ENCODE measurements at places on chromosomes 1 and 21.

- DNase-seq = peak; percentile 37
Observed at GRCh38 chr1:10830961-10831668, 34.7 kb upstream of the CASZ1 start.

GRCh38 chr1:201783572-201783971 is 45.4 kb upstream of the IPO9 start:
- no peak for DNase-seq

- no peak for DNase-seq
Observed at GRCh38 chr1:60055336-60055735, 18.2 kb downstream of the C1orf87 start.

DNA sequence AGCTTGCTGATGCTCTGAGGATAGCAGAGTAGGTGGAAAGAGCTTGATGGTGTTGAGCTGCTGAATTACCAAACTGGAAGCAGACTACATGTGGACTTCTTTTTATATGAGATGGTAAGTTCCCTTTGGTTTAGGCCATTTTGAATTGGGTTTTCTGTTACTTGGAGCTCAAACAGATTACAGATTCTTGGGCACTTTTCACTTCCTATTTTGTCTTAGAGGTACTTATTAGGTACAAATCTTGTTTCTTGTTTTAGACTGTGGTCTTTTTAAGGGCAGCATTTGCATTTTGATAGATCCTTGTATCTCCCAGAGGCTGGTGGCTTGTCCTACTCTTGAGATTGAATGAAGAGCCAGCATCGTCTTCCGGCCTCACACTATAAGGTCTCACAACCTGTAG is 70.2 kb downstream of the GADD45A start:
- peak; percentile 15 for DNase-seq

DNA sequence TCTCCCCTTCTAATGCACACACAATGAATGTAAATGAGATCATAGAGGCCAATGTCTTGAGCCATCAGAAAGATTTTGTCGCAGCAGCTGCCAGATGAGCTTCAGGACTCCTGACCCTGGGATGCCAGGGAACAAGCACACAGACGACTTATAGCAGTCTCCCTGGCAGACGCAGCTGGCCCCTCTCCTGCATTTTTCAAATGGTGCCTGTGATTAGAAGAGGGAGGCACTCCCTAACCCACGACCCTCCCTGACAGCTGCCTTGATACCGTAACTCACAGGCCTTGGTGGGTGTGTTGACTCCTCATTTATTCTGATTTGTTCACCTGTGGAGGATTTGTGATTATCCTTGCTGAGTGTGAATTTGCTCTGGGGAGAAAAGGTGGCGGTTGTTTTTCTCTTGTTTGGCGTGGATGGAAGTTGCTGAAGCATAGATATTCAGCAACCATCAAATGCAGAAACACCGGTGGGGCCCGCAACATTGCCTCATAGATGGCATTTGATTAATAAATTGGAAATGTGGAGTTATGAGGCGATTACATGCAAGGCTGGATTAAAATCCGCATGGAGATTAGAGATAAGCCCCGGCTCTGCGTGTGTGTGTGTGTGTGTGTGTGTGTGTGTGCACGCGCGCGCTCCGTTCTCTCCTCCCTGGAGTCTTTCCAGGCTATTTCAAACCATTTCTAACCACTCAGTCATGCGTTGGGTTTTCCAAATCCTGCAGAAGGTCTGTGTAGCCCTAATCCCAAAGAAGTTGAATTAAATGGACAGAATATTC is 2.1 kb upstream of the RD3 start:
- no peak for DNase-seq

- no peak for DNase-seq
Observed at GRCh38 chr1:96365596-96366390, 355.8 kb upstream of the PTBP2 start.

GRCh38 chr1:33626801-33627200 is 154.4 kb downstream of the ZSCAN20 start:
- DNase-seq = no peak

- no peak for DNase-seq
Observed at GRCh38 chr1:37441490-37441889, 32.9 kb upstream of the ZC3H12A start.

DNA sequence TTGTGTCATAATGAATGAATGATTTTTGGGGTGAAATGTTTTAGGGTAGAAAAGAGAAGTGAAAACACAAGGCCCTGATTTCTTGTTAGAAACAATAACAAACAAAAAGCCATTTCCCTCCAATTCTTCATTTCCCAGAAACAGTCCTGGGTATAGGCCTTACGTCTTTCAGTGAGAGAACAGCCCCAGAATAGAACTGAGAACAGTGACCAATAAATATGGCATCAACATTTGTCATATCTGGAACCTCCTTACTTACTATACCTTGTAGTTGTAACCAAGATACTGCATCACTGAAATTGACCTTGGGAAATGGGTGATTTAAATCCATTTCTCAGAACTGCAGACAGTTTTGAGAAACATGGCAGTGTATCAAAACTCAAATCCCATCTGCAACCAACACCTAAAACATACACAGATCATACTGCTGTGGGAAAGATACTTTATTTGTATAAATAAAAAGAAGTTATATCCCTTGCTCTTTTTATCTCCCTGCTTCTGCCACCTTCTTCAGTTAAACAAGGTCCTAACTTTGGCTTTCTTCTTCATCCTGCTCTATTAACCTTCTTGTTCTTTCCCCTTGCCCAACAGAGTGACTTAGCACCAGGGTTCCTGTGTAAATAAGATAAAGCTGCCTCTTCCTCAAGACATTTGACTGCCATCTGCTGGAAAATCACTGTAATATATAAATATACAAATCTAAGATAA is 19.5 kb downstream of the XKR8 start:
- DNase-seq = peak; percentile 64

- no peak for DNase-seq
Observed at GRCh38 chr1:66489151-66489550, 44.8 kb upstream of the SGIP1 start.

DNA sequence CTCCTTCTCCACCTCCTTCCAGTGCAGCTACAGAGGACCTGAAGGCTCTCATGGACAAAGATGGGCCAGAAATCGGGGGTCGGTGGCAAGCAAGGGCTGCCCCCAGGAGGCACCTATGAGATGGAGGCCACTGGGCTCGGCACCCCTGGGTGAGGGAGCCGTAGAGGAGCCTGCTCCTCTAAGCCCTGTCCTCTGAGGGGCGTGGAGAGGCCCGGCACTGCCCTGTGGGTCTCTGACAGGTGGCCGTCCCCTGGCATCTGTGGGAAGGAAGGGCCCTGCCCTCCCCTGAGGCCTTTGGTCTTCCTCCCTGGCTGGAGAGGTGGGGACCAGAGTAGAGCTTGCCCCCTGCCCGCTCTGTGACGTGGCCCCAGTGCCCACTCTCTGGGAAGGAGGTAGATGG is 30.9 kb downstream of the PRDM16 start:
- DNase-seq = no peak

GRCh38 chr1:198880397-198880796 is 241.6 kb downstream of the PTPRC start:
- no peak for DNase-seq

DNA sequence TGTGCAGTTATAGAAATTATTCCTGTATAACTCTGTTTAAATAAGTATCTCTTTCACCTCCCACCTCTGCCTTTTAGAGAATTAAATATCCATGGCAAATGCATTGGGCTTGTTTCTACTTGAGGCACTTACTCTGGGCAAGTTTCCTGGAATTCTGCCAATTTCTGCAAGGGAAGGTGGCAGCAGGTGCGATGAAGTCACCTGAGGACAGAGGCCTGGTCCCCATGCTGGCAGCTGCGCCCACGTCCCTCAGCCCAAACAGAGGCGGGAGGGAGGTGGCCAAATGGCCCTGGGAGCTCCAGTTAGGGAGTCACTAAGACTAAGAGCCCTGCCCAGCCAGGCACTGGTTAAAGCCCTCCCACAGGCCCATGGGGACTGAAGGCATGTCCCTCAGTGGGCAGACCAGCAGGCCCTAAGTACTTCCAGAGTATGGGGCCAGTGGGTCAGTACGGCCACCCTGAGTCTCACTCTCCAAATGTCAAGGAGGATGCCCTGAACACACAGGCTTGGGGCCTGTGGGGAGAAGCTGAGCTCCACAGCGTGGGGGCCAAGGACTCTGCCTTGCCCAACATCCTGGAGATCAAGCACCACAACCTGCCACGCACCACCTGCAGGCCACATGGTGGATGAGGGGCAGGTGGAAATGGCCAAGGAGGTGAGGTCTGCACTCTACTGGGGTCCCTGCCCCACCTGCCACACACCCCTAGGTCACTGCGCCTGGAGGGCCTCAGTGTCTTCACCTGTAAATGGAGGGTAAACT is 19.4 kb downstream of the ACOT7 start:
- no peak for DNase-seq

- DNase-seq = peak; percentile 38
Observed at GRCh38 chr1:55965981-55966461, 613.3 kb downstream of the PLPP3 start.

DNA sequence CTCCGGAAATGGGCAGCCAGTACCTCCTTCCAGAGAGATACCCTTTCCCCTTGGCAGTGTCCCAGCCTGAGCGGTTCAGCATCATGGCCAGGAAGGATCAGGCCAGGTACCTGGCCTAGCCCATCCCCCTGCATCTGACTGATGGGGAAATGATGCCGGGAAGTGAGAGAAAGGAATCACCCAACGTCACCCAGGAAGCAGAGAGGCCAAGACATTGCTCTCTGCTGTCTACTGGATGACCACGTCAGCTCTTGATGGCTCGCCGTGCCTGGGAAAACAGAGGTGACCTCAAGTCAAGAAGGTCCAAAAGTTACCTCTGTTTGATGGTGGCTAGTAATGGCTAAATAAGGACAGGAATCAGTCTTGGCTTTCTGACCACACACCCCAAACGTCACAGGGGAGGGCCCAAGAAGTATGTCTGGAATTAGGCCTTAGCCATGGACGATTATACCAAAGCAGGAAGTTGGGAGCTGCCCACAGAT is 79.0 kb downstream of the MRPL37 start:
- no peak for DNase-seq

GRCh38 chr1:185393815-185394214 is 76.8 kb upstream of the IVNS1ABP start:
- no peak for DNase-seq

DNA sequence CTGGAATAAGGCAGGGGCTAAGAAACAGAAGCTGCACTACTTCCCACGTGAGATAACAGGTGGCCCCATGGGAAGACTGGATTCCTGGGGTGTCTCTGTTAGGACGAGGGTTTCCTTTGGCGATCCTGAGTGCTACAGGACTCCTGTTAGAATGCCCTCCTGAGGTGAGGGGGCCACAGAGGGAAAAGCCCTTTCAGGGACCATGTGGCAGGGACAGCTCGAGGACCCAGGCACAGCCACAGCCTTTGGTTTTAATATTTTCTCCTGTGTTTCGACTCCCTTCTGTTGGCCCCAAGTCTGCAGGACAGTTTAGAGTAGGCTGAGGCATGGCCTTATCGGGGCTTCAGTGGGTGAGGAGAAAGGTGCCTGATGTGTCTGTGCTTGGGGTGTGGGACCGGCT is 12.6 kb downstream of the TTC39A start:
- DNase-seq = no peak

- DNase-seq = no peak
Observed at GRCh38 chr1:166859597-166859996, 16.5 kb downstream of the TADA1 start.

GRCh38 chr1:76291737-76292136 is 217.2 kb downstream of the ST6GALNAC3 start:
- no peak for DNase-seq

DNA sequence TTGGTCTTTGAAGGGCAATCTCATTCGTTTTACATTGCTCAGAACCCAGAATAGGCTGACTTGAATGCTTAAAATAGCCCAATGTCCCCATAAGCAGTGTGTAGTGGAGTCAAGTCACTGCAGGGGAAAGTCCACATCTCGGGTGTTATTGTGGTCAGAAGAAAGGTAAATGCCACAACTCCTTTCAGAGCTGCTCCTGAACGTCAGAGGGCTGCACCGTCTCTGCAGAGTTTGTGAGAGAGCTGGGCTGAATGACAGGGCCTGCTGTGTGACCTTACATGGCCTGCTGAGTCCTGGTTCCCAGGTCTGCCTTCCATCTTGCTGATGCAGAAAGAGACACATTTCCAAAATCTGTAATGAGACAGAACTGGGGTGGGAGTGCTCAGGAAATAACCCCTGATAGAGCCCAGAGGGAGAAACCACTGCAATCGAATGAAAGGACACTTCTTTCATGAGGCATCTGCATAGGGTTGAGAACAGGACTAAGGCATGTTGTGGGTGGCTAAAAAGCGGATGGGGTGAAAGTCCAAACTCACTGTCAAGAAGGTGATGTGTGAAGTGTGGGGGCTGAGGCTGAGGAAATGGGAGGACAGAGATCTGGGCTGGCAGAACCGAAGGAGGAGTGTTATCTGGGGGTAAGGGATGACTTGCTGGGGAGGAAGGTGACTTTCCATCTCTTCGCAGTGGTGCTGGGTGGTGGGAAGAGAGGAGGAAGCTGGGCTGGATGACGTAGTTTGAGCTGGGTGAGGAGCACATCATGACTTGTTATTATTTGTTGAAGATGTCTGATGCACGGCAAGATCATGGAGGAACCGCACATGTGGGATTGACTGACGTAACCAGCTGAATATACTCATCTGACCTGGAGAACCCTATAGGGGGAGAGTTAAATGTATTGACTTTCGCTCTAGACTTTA is 33.7 kb downstream of the XCL2 start:
- DNase-seq = no peak

- no peak for DNase-seq
Observed at GRCh38 chr1:214933375-214933774, 149.2 kb upstream of the KCNK2 start.

- no peak for DNase-seq
Observed at GRCh38 chr1:207139616-207140015, 35.6 kb downstream of the C4BPA start.

DNA sequence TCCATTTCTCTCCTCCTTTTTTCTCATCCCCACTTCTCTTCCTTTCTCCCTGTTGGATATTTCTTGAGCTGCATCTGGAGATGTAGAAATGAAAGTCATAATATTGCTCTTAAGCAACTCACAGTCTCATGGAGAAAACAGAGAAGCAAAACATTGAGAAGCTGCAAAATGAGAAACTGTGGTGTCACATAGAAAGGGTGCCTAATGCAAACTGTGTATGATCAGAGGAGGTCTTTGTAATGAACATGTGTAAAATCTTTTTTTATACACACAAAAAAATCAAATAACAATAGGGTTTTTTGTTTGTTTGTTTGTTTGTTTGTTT is 11.8 kb upstream of the SLAMF7 start:
- peak; percentile 48 for DNase-seq

DNA sequence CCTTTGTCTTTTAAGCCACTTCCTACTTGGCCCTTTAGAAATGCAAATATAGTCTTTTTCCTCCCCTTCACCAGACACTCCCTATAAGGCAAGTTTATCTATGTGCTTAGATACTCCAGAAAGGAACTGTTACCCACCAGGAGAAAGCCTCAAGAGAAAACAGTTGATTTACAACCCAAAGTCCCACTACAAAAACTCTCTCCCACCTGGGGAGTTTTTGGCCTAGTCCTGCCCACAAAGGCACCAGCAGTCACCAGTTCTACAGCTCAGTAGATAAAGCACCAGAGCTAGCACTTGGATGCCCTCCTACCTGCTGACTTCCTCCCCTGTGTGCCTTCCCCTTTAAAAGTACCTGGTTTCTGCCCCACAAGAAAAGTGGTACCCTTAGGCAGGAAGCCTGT is 27.7 kb upstream of the HAO2 start:
- no peak for DNase-seq

GRCh38 chr1:21537932-21538630 is 28.9 kb downstream of the ALPL start:
- DNase-seq = no peak

All from MV-4-11 (cell line).